Cardiac fibroblast (primary cell): ENCODE measurements at places on chromosomes 12 and 14.

GRCh38 chr12:121538699-121539061 is 42.1 kb downstream of the KDM2B start:
- DNase-seq, result no peak

- DNase-seq, result peak; percentile 97
Measured at GRCh38 chr12:29725587-29726320, 58.0 kb downstream of the TMTC1 start.

DNA sequence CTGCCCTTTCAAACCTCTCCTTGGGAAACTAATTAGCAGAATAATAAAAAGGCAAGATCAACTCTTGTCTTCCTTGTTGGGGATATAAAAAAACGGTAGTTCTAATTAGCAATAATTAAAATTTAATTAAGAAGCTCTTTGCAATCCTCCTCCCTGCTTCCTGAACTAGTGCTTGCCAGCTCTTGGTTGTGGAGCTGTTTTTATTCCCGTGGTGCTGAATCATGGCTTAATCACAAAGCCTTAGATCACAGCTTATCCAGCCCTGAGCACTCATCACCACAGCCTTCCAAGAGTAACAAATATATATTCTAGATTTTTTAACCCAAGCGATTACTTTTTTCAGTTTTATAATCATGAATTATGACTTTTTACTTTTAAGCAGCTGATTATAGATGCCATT is 63.2 kb upstream of the INSM2 start:
- DNase-seq, result peak; percentile 50

DNA sequence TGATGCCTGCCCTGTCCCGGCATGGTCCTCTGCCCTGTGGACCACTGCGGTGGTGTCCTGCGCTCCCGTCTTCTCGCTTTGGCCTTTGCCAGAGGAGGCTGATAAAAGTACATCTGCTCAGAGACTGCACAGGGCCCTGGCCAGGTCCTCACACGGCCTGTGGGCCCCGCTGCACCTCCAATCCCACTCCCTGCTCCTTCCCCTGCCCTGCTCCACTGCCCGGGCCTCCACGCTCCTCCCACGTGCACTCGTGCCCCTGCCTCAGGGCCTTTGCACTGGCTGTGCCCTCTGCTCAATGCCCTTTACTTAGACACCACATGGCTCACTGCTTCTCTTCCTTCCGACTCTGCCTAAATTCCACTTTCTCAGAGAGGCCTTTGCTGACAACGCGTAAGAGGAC is 49.3 kb upstream of the BEGAIN start:
- DNase-seq, result no peak

- DNase-seq, result no peak
Measured at GRCh38 chr12:60393093-60393492, 797.3 kb downstream of the SLC16A7 start.

DNA sequence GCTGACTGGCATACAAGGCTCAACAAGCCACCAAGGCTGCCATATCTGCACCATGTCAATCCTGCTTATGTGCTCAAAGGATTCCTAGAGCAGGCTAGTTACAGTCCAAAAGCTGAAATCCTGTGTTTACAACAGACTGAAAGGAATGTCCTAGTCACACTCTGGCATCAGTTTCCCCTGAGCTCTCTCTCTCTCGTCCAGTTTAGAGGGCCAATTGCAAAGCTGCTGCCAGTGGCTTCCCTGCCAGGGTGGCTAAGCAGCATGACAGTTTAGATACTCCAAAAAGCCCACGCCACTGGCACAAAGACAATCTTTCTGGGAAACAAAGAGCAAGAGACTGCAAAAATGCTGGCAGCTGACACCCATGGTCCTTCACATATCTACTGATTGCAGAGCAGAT is 392.1 kb downstream of the RPS29 start:
- no peak for DNase-seq

DNA sequence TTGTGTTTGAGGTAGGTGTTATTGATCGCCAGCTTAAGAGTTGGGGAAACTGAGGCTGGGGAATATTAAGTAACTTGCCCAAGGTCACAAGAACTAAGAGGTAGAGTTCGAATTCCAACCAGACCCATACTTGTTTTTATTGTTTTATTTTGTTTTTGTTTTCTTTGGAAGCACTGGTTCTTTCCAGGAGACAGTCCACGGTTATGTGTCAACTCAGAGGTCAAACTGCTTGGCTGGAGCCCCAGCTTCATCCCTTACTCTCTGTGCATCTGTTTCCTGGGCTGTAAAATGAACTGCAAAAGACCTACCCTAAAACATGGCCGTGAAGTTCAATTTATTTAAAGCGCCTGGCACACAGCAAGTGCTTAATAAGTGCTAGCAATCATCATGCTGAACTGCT is 74.4 kb upstream of the MAP1LC3B2 start:
- peak; percentile 37 for DNase-seq
